ENCODE measurements at places on chromosomes 7 and 10.

DNA sequence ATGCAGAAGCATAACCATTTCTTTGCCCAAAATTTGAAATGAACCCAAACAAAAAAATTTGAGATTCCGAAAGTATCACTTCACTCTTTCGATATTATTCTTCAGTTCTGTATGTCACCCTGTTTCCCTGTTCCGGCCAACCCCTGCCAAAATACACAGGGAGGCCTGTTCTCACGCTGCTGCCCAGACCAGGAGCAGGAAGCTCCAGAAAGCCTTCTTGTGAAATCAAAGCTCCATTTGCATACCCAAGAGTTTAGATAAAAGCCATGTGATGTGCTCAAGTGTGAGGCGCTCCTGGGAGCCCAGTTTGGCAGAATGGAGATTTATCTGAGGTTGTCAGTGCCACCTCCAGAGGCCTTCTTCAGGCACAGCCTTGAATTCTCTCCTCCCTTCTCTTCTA, 236.2 kb downstream of the FGFR2 start:
- no peak for DNase-seq

DNA sequence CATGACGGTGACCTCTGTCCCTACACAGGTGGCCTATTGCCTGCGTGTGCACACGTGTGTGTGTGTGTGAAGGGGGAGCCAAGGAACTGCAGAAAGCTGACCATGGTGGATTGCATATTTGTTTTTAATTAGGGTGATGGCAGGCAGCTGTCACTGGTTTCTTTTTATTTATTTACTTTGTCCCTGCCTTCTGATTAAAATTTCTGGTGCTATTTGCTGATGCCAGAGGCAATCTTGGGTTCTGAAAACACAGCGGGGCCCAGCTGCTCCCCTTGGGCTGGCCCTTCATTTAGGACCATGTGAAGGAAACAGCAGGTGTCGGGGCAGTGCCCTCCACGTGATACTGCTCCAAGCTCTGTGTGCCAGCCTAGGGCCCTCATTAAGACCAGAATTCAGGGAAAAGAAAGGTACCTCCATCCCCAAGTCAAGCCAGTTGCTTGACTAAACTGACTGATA, 71.3 kb upstream of the PODXL start:
- no peak for DNase-seq

GRCh38 chr7:37511915-37512314, 63.3 kb upstream of the ELMO1 start:
- no peak for DNase-seq

- no peak for DNase-seq
Observed at GRCh38 chr10:76333326-76333725, 901.9 kb downstream of the LRMDA start.

DNA sequence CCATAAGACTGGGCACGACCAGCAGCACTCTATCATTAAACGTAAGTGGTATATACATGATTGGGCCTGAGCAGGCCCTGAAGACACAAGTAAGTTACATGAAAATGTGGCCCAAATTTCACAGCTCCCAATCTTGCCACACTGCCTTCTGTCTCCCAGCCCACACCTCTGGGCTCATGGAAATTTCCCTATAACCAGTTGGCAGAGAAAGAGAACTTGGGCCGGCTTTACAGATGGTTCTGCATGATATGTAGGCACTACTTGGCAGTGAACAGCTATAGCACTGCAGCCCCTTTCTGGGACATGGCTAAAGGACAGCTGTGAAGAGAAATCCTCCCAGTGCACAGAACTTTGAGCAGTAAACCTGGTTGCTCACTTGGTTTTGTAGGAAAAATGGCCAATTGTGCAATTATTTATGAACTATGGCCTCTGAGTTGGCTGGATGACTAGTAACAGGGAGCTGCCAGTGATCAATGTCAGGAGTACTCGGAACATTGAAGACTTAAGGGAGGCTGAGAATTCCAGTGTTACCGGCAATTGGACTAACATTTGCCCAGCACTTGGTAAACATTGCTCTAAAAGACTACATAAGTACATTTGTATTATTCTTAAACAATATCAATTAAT, 1006.6 kb upstream of the LRRN3 start:
- DNase-seq = no peak

DNA sequence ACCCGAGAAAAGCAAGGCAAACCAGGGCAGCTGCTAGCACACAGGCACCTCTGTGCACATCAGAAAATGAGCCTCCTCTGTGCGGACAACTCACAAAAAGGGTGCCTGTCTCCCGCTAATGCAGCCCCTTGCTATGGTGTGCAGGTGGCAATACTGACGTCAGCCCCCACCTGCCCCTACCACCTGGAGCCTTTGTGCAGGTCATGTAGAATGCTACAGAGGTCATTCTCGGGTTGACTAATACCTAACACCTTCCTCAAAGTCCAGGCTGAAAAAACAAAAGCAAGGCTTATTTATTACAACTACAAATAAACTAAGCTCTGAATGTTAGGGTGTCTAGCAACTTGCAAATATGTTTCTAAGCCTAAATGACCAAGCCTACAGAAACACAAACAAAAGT, 13.9 kb downstream of the PIP4K2A start:
- no peak for DNase-seq

GRCh38 chr10:110069502-110069982, 61.8 kb downstream of the ADD3 start:
- no peak for DNase-seq

DNA sequence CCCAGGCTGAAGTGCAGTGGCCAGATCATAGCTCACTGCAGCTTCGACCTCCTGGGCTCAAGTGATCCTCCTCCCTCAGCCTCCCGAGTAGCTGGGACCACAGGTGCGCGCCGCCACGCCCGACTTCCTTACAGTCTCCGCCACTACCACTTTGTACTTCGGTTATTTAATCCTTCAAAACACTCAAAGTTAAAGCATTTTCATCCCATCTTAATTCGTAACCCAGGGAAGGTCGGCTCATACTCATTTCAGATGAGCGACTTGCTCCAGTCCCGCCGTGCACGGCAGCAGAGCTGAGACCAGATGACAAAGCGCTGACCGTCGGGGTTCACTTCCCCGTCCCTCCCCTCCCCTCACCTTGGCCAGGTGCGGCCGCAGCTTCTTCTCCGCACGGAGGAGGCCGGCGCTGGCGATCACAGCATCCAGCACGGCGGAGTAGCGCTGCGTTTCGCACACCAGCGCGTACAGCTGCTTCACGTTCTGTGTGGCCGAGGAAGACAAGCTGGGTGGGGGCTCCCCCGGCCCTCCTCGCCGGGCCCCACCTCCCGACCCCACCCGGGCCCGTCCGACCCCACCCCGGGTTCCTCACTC, 457 bp downstream of the NSUN5 start:
- no peak for DNase-seq

- no peak for DNase-seq
Observed at GRCh38 chr7:92808635-92809034, 27.7 kb downstream of the CDK6 start.
